ENCODE measurements at places on chromosomes 12 and 14.

DNA sequence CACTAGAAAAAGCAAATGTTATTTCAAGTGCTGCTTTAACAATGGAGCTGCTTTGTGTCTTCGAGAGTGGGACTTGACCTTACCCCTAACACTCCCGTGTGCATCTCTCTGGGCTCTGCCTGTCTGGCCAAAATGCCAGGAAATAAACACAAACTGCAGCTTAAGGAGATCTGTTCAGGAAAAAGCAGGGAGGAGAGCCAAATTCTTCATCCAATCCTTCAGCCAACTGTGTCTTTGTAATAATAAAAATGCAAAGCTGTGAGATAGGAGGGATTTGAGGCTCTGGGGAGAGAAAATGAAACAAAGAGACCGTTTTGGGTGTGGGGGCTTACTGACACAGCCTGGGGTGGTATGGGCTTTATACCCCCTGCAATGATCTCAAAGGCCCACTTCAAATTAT lies 85.8 kb upstream of the WSCD2 start:
- no peak for DNase-seq

- DNase-seq, result no peak
These were observed 1046.1 kb downstream of the SLC6A15 start for GRCh38 chr12:83866477-83866876.

GRCh38 chr14:80621701-80622100 lies 319.8 kb downstream of the CEP128 start:
- peak; percentile 1 for DNase-seq

DNA sequence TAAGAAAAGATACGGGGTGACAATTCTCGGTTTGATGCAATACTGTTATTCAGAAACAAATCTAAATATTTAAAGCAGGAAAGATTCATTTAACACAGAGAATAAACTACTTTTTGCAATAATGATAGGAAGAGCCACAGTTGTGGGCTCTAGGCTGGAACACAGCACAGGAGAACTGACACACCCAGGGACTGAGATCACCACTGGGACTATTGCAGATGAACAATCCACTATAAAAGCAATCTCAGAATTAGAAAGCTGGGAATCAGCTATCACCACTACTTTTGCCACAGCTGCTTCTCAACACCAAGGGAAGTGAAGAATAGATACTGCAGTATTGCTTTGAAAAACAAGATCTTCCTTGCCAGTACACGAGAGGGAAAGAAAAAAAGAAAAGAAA lies 4.1 kb upstream of the PIK3C2G start:
- DNase-seq, result no peak

DNA sequence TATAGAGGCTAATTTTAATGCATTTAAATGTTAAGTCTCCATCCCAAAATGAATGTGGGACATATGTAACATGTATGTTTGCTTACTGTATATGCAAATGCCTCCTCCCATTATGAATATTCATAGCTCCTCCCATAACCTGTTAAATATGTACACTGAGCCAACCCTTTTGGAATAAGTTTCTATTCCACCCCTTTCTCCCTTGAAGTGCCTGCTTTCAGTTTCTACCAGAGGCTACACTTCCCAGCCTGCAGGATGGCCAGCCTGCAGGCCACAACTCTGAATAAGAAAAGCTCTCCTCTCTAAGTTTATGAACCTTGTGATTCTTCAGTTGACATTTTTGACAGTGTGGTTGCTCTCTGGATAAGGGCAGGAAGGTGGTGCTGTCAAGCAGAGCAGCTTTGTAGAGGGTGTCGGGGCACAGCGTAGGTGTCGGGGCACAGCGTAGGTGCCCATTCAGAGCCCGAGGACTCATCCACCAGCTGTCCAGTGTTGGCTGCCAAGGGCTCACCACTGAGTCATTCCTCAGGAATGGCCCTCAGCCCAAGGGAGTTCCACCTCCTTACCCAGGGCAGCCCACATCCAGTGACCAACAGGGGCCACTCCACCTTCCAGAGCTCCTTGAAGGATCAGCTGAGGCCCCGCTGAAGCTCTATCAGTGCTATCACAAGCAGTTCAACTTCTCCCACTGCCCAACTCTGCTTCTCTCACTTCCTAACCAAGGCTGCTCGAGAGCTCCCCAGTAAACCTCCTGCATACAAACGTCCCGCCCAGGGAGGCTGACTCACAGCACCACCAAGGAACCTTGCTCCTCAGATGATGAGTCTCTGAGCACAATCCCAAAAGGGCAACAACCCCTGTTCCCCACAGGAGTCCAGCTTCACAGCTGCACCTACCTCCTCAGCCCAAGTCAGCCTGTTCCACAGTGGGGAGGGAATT lies 31.4 kb downstream of the VWF start:
- DNase-seq, result no peak

Measured in activated CD4-positive, alpha-beta T cell treated with anti-CD3 and anti-CD28 coated beads, Interleukin-10, Interleukin-2, amounts not matched to agents 100 ng/mL and 50 ng/mL, durations not matched to agents 16 hours and 8 hours (primary cell).